Stimulated activated CD8-positive, alpha-beta memory T cell treated with anti-CD3 and anti-CD28 coated beads, Interleukin-2, amount 100 ng/mL, for 48 hours (primary cell): ENCODE measurements at places on chromosomes 7 and 10.

GRCh38 chr7:107173191-107173590 is 4.4 kb downstream of the HBP1 start:
- no peak for DNase-seq

GRCh38 chr10:93947524-93947923 is 46.2 kb upstream of the PLCE1 start:
- DNase-seq, result no peak

- DNase-seq, result no peak
These were observed 158.6 kb upstream of the GDF10 start for GRCh38 chr10:47141349-47141748.

DNA sequence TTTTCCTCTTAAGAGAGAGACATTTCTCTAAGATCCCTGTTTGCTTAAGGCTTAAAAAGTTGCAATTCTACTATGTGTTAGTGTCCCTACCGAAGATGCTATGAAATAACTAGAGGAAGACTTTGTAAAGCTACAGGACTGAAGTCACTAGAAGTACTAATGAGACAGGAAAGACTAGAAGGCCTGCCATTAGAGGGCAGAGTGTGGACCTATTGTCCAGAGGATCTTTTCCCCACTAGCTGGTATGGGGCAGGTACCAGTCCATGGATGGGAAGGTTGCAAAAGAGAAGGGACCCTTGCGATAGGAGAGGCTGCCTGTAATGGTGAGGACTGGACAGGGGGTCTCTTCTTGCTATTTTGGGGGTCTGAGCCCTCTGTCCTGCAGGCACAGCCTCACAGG is 178.1 kb downstream of the TMEM178B start:
- no peak for DNase-seq
